ENCODE measurements at places on chromosomes 11 and 22.
A peak's percentile ranks its signal among the peaks of the same experiment; 100 is the strongest.

- DNase-seq, result no peak
Measured at GRCh38 chr22:39349967-39350726, at the start of gene SYNGR1. SYNGR1 (plus strand) TSS chr22:39349991; CDS start chr22:39350011, 20 bp downstream.

- no peak for DNase-seq
Measured at GRCh38 chr11:110375351-110375750, 54.4 kb upstream of the FDX1 start.

DNA sequence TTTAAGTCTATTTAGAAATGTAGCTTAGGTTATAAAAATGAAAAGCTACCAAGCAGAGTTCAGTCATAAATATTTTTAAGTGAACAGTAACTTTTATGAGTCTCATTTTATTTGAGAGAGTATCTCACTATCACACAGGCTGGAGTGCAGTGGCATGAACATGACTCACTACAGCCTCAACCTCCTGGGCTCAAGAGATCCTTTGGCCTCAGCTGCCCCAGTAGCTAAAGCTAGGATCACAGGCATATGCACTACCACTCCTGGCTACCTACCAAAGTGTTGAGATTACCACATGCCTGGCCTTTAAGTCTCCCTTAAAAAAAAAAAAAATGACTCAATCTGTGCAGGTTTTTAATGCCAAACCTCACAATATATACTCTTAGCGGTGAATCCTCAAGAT, 34.7 kb upstream of the CLNS1A start:
- DNase-seq, result peak; percentile 23

- DNase-seq, result no peak
Measured at GRCh38 chr22:40363059-40363458, 7.3 kb upstream of the SGSM3 start.

DNA sequence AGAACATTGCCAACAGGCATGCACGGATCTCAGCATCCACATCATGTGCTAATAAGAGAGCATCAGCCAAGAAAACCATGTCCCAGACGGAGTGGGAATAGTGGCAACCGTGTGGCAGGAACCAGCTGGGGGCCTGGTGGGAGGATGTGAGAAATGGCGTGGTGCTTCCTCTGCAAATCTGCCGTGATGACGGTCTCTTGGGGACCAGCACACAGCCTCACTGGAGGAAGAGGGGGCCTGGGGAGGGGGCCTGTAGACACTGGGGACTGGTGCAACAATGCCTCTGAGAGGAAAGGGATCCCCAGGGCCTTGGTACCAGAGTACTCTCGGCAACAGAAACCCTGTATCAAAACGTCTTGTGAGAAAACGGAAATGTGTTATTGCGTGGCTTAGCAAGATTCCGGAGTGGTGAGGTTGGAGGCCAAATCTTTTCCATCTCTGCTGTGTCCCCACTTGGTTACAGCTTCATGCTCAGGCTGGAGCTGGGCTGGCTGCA, 154.3 kb upstream of the TBCEL start:
- no peak for DNase-seq

Data from HTR-8/SVneo (cell line).